GM23248 (cell line): ENCODE measurements at places on chromosomes 7 and 10. TPM values are rescaled to one million over a fixed set of nuclear protein-coding genes. Genes with fewer than 3 reads are reported as not detected.

RBM20 gene
- not detected in 2 replicates for polyA plus RNA-seq

CUZD1 gene
- polyA plus RNA-seq: 0.22 and 0.31 TPM in 2 replicates

CNPY1 gene
- polyA plus RNA-seq: not detected in 2 replicates

RAB19 gene
- not detected in 2 replicates for polyA plus RNA-seq

OR13A1 gene
- polyA plus RNA-seq: not detected in 2 replicates

GPR146 gene
- polyA plus RNA-seq: 4.3 and 5.1 TPM in 2 replicates

ANXA8 gene
- 4.0 and 4.5 TPM in 2 replicates for polyA plus RNA-seq

NME8 gene
- not detected in 2 replicates for polyA plus RNA-seq

- peak; percentile 6 for DNase-seq
Observed at GRCh38 chr10:19843487-19843886, 27.3 kb downstream of the PLXDC2 start.

- no peak for DNase-seq
Observed at GRCh38 chr10:88858491-88858890, 6.8 kb upstream of the ANKRD22 start.

DNA sequence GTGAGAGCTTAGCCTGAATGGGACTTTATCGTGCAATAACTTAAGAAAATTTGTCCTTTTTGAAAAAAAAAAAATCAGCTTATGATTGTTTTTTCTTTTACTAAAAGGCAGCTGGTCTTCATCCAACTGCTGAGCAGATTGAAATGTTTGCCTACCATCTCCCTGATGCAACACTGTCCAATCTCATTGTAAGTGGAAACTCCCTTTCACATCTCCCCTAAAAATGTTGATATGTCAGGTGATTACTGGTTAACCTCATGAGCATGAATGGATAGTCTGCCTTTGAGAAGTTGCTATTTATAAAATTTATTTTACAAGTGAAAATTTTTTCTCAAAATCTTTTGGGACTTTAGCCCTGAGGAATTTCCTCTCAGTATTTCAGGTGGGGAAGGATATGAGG is 17.8 kb upstream of the HKDC1 start:
- peak; percentile 30 for DNase-seq

DNA sequence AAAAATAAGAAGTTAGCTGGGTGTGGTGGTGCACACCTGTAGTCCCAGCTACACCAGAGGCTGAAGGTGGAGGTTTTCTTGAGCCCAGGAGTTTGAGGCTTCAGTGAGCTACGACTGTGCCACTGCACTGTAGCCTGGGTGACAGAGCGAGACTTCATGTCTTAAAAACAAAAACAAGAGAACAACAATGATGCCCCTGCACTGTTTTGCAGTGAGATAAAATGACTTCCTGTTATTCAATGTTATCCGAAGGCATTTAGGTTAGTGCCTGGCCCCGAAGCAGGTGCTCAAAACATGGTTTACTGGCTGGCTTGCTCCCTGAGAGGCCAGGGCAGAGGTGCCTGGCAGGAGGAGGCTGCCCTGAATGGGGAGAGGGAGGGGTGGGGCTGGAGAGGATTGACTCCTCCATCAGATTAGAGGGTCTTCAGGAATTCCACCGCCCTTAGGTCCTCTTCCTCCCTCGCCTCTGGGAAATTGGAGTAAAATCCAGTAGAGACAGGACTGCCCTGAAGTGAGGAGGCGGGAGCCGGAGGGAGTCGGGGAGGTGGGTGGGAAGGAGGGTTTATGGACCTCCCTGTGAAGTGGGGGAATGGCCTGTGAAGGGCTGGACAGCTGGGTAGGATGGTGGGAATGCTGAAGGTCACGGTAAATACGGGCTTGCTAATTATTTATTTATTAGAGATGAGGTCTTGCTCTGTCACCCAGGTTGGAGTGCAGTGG is 6.8 kb upstream of the CLDN4 start:
- DNase-seq: no peak

DNA sequence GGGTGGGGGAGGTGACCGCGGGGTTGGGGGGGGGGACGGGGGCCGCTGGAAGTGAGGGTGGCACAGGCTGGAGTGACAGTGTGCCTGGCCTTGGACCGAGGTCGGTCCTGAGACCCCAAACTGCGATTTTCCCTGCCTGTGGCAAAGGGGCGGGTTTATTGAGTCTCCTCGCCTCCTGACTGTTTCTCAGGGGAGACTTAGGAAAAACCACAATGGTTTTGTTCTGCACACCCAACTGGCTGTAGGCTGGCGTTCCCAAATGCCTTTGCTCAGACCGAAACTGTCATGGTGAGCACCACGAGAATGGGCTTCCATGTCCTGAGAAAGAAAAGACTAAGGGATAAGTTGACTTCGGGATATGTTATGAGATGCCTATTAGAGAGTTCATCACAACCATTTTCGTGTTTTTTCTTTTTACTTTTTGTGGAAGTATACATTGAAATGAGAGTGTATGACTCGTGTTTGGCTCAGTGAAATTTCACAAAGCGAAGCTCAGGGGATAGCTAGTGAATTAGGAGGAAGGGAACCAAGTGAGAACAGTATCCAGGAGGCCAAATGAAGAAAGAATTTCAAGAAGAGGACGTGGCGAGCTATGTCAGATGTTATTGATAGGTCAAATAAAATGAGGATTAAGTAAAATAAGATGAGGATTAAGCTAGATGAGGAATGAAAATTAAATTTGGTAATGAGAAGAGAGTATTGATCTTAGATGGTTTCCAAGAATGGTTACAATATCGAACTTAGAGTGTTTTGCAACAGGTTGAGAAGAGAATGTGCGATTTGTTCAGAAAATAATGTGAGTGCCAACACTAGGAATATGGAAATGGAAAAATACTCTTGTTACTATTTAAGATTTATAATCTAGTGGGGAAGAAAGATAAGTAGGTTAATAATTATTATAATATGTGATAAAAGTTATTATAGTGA is 918 bp downstream of the NET1 start:
- peak; percentile 77 for DNase-seq

DNA sequence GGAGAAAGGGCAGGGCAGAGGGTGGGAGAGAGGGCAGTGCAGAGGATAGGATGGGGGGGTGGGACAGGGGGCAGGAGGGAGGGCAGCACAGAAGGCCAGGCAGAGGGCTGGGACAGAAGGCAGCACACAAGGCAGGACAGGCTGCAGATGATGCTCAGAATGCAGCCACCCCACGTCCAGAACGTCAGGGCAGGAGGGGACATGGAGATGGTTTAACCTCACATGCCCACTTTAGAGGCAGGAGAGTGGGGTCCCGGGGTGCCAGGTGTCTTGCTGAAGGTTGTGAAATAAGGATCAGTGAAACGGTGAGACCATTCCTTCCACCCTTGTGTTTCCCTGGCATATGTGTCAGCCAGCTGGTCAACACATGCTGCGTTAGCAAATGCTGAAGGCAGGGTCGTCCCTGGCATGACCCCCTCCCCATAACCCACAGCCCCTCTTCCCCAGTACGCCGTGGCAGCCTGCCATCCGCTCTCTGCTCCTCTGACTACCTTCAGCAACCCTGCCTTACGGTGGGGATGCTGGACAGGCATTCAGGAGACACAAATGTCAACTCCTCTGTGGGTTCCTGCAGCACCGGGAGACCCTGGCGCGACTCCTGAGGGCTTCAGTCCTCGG is 592.1 kb downstream of the DNAJB6 start:
- DNase-seq: no peak

DNA sequence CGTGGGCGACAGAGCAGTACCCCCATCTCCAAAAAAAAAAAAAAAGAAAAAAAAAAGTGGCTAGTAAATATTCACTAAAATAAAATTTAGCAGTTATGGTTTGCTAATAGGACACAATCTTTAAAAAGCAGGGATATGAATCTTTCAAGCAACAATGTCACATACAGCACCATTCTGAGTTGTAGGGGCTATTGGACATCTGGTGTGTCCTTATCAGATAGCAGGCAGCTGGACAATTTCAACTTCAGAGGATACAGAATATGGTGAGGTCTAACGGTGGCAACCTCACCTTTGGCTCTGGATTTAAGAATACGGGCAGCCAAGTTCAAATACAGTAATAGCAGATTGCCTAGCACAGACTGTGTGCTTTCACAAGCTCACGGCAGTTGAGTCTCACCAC is 51.1 kb downstream of the SLC37A3 start:
- no peak for DNase-seq

GRCh38 chr7:36509962-36510361 is 120.3 kb downstream of the ANLN start:
- no peak for DNase-seq

DNA sequence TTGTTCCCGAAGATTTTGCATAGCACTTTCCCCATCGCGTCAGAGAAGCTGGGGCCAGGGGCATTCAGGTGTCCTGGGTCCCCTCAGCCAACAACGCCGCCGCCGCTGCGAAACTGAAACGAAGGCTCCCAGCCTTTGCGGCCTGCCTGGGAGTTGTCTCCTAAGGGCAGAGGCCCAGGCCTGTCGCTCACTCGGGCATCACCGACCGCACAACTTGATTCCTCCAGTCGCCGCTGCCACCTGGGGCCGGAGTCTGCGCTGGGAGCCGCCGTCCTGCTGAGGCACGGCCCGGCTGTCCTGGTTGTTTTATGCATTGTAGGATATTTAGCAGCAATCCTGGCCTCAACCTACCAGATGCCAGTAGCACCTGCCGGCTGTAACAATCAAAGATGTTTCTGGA is 22.0 kb downstream of the ZSCAN25 start:
- no peak for DNase-seq

DNA sequence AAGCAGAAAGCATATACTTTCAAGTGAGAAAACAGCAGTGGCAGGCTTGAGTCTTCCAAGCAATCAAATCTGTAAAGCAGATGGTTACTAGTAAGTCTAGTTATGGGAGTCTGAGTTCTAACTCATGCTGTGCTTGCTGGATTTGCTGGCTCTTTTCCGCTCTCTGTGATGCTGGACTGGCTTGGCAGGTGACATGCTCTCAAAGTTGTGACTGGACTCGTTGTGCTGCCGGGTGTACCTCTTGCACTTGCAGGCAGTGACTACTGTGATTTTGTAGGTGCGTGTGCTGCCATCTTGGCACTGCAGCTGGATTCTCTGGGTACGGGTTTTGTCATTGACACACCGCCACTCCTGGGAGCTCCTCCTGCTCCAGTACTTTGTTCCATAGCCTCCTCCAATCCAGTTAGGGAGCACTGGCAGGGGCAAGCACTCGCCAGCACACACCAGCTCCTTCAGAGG is 3.1 kb downstream of the SOSTDC1 start:
- no peak for DNase-seq

DNA sequence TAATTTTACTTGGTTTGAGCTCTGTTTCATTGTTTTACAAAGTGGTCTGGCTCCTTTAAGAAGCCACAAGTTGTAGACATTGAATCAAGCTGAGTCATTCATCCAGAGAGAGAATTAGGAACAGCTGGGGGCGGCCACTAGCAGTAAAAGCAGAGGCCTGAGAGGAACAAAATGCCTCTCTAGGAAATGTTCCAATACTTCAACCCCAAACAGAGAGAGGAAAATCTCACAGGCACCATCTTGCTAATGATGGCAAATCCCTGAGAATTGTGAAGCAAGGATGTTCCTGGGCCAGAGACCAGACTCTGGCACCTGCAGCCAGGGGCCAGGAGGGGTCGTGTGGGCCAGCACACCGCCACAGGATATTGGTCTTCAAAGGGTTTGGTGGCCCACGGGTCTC is 26.5 kb upstream of the TRIL start:
- peak; percentile 94 for DNase-seq

DNA sequence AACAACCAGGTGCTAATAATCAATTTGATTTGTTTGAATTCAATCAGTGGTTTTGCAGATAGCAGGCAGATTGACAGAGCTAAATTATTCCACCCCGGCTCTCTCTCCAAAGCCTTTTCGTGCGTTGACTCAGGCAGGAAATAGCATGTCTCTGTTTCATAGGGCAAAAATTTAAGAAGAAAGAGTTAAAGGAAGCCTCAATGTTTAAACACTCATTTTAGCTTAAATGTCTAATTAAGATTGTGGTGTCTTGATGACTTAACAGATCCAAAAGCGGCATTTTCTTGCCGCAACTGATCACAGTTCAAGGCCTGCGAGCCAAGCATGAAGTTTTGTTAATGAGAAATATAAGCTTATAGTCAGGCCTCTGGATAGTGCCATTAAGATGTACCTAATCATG is 1051.1 kb upstream of the AUTS2 start:
- no peak for DNase-seq

DNA sequence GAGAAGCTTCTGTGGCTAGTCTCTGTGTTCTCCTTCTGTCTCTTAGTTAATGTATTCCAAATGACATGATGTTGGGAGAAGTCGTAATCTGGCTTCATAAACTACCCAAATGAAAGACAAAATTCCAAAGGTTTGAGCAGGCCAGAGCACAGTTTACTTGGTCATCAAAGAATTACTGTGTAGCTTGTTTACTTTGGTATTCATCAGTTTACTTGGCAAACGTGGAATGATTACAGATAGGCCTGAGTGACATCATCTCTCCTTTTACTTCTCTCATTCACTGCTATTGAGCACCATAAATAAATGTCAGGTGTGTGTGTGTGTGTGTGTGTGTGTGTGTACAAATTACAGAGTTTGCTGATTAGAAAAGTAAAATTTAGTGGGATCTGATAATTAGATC is 327.3 kb downstream of the PHTF2 start:
- peak; percentile 82 for DNase-seq

DNA sequence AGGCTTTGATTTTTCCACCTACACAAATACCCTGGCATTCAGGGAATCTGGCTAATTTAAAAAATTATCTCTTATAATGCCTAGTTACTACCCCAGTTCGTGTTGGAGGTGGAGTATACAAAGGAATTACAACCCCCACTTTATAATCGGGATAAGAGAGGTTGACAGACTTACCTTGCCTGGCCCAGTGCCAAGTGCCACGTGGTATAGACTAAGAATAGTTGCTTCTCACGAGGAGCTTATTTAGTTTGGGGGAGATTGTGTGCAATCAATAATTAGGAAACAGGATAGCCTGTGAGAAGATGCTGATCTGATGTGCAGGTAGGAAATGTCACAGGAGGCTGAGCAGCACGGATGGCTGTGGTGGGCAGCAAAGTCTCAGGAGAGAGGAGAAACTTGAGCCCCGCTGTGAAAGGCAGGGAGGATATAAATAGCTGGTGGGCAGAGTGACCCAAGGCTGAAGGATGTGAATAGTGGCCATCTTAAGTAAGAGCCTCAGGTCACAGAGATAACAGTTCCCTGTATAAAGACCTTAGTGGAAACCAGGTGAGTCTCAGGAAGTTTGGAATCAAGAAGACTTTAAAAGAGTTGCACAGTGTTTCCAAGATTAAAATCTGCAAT is 11.3 kb upstream of the ATXN7L1 start:
- DNase-seq: no peak

DNA sequence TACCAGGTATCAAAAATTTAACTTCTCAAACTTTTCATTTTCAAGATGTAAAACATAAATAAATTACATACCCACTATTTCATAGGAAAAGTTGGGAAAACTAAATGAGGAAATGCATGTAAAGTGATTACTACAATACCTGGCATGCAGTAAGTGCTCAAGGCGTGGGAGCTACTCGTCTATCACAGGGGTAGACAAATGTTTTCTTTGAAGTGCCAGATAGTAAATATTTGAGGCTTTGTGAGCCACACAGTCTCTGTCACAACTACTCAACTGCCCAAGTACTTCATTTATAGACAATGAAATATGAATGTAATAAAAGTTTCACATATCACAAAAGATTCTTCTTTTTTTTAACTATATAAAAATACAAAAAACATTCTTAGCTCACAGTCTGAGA is 96.4 kb upstream of the PCGF5 start:
- no peak for DNase-seq
